ENCODE measurements at places on chromosomes 5 and 9. TPM values are rescaled to one million over a fixed set of nuclear protein-coding genes. Genes with fewer than 3 reads are reported as not detected.

PCSK1 gene
- total RNA-seq = not detected

SNCAIP gene
- not detected for total RNA-seq

KCNT1 gene
- not detected for total RNA-seq

PTRH1 gene
- total RNA-seq = 13.8 TPM

- H3K27me3 ChIP-seq = no peaks in the 10 kb centered on the region
- peak; percentile 65 for DNase-seq
- H3K4me1 ChIP-seq = peaks cover 14% of the 10 kb centered on the region
- peaks cover 5% of the 10 kb centered on the region for H3K36me3 ChIP-seq
- peak within 1 kb of the TSS; percentile 92 for H3K27ac ChIP-seq
- peak within 1 kb of the TSS; percentile 90 for H3K4me3 ChIP-seq
These were observed at the start of gene RAD23B for GRCh38 chr9:107282759-107283622. Gene RAD23B, plus strand, starts transcription at chr9:107283279. Its CDS starts 351 bp downstream, at chr9:107283630.

DNA sequence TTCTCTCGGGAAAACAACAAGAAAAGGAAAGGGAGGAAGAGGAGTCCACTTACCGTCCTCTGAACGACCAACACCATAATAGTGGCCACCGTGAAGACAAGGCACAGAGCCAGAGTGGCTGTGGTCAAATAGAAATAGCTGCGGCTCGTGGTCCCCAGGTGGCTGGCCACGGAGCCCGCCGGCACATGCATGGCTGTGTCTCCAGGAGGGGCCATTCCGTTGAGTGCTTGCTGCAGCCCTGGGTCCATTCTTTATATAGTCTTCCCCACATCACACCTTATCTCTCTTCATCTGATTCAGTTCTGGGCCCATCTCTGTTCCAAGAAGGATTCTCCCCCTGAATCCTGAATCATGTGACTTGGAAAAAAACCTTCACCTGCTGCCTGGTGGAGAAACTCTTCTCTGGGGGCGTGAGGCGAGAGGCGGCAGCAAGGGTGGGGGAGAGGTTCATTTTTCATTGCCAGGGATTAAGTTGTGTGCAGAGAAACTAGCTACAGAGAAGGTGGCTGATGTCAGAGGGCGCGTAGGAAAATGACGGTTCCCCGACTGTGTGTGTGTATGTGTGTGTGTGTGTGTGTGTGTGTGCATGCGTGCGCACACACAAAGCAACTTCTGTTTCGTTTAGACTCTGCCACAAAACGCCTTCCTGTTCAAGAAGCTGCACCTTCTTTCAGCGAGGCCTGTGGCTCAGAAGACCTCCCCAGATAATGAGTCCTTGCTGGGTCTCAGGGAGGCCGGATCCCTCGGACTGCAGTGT lies at the start of gene TNFSF8:
TNFSF8 (minus strand) TSS at position 536 of the 757 bp plus-strand sequence; CDS start at position 248, 288 bp downstream.
- no peak within 1 kb of the TSS for H3K4me3 ChIP-seq
- H3K36me3 ChIP-seq = no peaks in the 10 kb centered on the region
- H3K27ac ChIP-seq = no peak within 1 kb of the TSS

- H3K36me3 ChIP-seq = no peaks in the 10 kb centered on the region
- no peaks in the 10 kb centered on the region for H3K4me1 ChIP-seq
- H3K27me3 ChIP-seq = no peaks in the 10 kb centered on the region
- H3K4me3 ChIP-seq = no peak overlapping the region
- no peak for DNase-seq
- no peak overlapping the region for H3K27ac ChIP-seq
These were observed 72.4 kb downstream of the KIAA0825 start for GRCh38 chr5:94545870-94546625.

- no peaks in the 10 kb centered on the region for H3K36me3 ChIP-seq
- no peak overlapping the region for H3K4me3 ChIP-seq
- no peaks in the 10 kb centered on the region for H3K27me3 ChIP-seq
- no peak for DNase-seq
- H3K4me1 ChIP-seq = no peaks in the 10 kb centered on the region
These were observed 297.9 kb upstream of the SEMA6A start for GRCh38 chr5:116872486-116872885.

- no peaks in the 10 kb centered on the region for H3K4me1 ChIP-seq
- DNase-seq = no peak
- H3K27ac ChIP-seq = no peak overlapping the region
These were observed 6.0 kb downstream of the PCDHGC5 start for GRCh38 chr5:141494761-141495452.

DNA sequence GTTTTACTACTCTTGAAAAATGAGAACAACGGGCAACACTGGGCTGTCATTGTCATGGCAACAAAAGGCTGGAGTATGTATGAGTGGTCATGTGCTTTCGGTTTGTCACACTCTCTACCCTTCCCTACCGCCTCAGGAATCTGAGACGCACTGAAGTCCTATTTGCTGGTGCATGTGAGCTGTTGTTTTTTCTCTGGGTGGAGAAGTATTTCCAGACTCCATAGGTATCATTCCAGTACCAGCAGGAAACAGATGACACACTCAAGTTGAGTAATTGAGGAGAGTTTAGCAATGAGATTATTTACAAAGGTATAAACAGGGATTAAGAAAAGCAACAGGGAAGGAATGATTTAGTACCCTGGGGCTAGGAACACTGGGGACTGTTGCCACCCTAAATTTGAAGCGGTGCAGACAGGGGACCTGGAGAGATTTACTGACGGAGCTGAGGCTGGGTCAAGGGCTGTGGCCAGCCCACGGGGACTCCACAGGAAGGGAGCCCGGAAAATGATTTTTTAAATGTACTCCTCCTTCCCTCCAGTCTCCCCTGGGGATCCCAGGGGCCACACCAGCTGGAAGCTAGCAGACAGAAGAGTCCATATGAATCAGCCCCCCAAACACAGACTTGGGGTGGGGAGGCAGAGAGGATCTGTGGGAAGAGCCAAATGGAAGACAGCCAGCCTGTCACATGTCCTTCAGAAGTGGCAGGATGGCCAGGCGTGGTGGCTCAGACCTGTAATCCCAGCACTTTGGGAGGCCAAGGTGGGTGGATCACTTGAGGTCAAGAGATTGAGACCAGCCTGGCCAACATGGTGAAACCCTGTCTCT lies 13.2 kb upstream of the ZBTB43 start:
- no peaks in the 10 kb centered on the region for H3K36me3 ChIP-seq
- H3K4me1 ChIP-seq = no peaks in the 10 kb centered on the region
- no peak overlapping the region for H3K27ac ChIP-seq
- DNase-seq = peak; percentile 90
- no peak overlapping the region for H3K4me3 ChIP-seq

- no peaks in the 10 kb centered on the region for H3K4me1 ChIP-seq
- H3K4me3 ChIP-seq = no peak overlapping the region
- no peaks in the 10 kb centered on the region for H3K36me3 ChIP-seq
These were observed 807.9 kb downstream of the PRELID2 start for GRCh38 chr5:145027286-145027685.

DNA sequence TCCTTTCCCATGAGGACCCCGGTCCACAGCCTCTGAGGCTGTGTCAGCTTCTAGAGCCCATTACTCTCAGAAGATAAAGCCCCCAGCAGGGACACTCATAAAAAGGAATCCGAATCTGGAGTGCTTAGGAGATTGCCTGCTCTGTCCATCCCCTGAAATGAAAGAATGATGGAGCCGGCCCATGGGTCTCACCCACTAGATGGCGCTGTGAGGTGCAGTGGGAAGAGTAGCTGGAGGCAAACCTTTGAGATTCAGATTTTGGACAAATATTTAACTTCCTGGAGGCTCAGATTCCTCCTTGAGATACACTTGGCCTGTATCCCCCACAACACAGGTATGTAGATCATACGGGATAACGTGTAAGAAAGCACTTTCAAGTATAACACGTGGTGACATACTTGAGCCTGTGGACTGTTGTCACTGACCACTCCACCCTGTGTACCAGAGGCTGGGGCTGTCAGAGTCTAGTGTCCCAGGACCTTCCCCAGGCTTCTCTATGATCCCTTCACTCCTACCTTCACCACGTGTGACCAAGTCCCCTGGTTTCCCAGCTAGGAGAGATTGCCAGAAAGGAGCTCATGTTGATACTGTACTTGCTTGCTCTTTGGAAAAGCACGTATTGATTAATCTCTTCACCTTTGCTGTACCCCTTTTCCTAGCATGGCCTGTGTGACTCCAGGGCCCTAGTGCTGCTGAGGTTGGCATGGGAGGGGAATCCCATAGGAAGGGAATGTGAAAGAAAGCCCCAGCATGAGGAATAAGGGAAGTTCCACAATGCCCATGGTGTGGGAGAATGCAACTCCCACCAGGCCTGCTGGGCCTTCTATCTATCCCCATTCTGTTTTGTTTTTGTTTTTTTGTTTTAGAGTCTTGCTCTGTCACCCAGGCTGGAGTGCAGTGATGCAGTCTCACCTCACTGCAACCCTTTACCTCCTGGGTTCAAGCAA lies 32.1 kb downstream of the TRMO start:
- no peak for DNase-seq
- H3K27me3 ChIP-seq = no peaks in the 10 kb centered on the region
- H3K4me3 ChIP-seq = no peak overlapping the region
- H3K27ac ChIP-seq = no peak overlapping the region
- H3K4me1 ChIP-seq = no peaks in the 10 kb centered on the region
- no peaks in the 10 kb centered on the region for H3K36me3 ChIP-seq

- peak overlapping the region; percentile 100 for H3K27ac ChIP-seq
- no peak overlapping the region for H3K4me3 ChIP-seq
These were observed 734.5 kb upstream of the ZNF608 start for GRCh38 chr5:125480911-125481310.

GRCh38 chr9:131188976-131189375 lies 63.6 kb downstream of the NUP214 start:
- H3K36me3 ChIP-seq = peaks cover 6% of the 10 kb centered on the region
- no peak overlapping the region for H3K4me3 ChIP-seq
- no peak overlapping the region for H3K27ac ChIP-seq
- no peaks in the 10 kb centered on the region for H3K4me1 ChIP-seq
- DNase-seq = no peak
- no peaks in the 10 kb centered on the region for H3K27me3 ChIP-seq

- DNase-seq = no peak
- no peak overlapping the region for H3K4me3 ChIP-seq
- peaks cover 84% of the 10 kb centered on the region for H3K4me1 ChIP-seq
- peaks cover 5% of the 10 kb centered on the region for H3K36me3 ChIP-seq
- H3K27me3 ChIP-seq = no peaks in the 10 kb centered on the region
- peak overlapping the region; percentile 67 for H3K27ac ChIP-seq
These were observed 8.8 kb downstream of the VDAC1 start for GRCh38 chr5:133995883-133996563.

- H3K36me3 ChIP-seq = no peaks in the 10 kb centered on the region
- DNase-seq = no peak
- no peak overlapping the region for H3K27ac ChIP-seq
- H3K4me3 ChIP-seq = no peak overlapping the region
- no peaks in the 10 kb centered on the region for H3K4me1 ChIP-seq
- no peaks in the 10 kb centered on the region for H3K27me3 ChIP-seq
These were observed 18.0 kb downstream of the NR5A1 start for GRCh38 chr9:124489222-124489621.

DNA sequence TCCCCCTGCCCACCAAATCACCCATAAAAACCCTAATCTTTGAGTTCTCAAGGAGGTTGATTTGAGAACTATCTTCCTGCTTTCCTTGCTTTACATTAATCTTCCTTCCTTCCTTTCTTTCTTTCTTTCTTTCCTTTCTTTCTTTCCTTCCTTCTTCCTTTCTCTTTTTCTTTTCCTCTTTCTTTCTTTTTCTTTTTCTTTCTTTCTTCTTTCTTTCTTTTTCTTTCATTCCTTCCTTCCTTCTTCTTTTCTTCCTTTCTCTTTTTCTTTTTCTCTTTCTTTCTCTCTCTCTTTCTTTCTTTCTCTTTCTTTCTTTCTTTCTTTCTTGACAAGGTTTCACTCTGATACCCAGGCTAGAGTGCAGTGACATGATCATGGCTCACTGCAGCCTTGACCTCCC lies 67.3 kb upstream of the CEMIP2 start:
- DNase-seq = no peak
- no peak overlapping the region for H3K4me3 ChIP-seq
- no peaks in the 10 kb centered on the region for H3K36me3 ChIP-seq
- no peaks in the 10 kb centered on the region for H3K27me3 ChIP-seq

- H3K4me3 ChIP-seq = no peak overlapping the region
- H3K4me1 ChIP-seq = no peaks in the 10 kb centered on the region
- H3K36me3 ChIP-seq = no peaks in the 10 kb centered on the region
- peaks cover 6% of the 10 kb centered on the region for H3K27me3 ChIP-seq
These were observed 11.3 kb upstream of the LOX start for GRCh38 chr5:122089096-122090013.

DNA sequence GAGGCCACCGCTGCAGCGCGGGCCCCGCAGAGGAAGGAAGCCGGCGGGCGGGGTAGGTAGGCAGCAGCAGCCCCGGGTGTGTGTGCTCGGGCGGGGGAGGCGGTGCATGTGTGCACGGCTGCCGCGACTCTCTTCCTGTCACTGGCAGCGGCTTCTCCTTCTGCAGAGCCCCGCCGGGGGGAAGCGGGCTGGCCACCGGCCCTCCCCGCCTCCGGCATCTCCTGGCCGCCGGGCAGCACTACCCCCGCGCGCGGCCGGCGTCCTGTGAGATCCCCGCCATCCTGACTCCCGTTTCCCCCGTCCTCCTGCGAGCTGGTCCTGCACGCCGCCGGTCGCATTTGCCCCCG lies 315 bp downstream of the PIK3R1 start:
- H3K36me3 ChIP-seq = no peaks in the 10 kb centered on the region
- H3K4me3 ChIP-seq = peak overlapping the region; percentile 95
- peak overlapping the region; percentile 84 for H3K27ac ChIP-seq
- H3K4me1 ChIP-seq = peaks cover 27% of the 10 kb centered on the region

DNA sequence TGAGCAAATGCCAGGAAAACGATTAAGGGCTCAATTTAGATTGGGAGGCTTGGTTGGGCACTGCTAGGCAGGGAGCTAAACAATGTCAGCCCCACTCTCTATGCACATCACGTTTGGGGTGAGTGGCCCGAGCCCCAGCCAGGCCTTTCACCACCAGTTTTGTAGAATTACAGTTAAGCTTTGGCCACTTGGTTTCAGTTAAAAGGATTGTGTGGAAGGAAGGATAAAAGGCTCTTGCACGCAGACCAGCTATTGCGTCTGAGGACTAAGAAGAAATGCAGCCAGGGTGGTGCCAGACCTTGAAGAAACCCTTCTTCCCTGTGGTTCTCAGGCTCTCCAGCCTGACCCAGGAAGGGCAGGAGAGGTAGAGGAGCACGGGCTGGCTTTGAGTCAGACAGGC lies 125.3 kb upstream of the SLC44A1 start:
- no peak for DNase-seq
- H3K27me3 ChIP-seq = no peaks in the 10 kb centered on the region
- no peak overlapping the region for H3K27ac ChIP-seq
- H3K4me1 ChIP-seq = no peaks in the 10 kb centered on the region

- peak; percentile 8 for DNase-seq
- no peak overlapping the region for H3K27ac ChIP-seq
- no peak overlapping the region for H3K4me3 ChIP-seq
- H3K36me3 ChIP-seq = no peaks in the 10 kb centered on the region
These were observed 84.5 kb downstream of the RFX3 start for GRCh38 chr9:3441197-3441816.

All from Panc1 (cell line).